Right forelimb (tissue), 1 donor: ENCODE measurements at places on chromosomes 16 and 17.
A peak's percentile ranks its signal among the peaks of the same experiment; 100 is the strongest.

DNA sequence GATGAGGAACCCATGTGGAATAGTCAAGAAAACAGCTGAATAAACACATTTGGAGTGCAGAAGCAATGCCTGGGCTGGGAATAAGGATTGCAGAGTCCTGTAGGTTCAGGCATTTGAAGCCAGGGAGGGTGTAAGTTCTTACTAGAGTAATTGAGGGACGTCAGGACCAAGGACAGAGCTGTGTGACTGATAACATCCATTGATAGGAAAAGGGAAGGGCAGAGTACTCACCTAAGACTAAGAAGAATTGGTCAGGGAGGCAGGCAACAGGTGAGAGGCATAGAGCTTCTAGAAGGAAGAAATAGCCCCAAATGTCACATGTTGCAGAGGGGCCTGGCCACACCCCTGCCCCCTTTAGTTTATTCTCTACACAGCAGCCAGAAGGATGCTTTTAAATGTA is 79.8 kb upstream of the TMEM132E start:
- DNase-seq, result no peak

- DNase-seq, result no peak
Observed at GRCh38 chr17:34024806-34025551, 230.1 kb upstream of the CCL2 start.

DNA sequence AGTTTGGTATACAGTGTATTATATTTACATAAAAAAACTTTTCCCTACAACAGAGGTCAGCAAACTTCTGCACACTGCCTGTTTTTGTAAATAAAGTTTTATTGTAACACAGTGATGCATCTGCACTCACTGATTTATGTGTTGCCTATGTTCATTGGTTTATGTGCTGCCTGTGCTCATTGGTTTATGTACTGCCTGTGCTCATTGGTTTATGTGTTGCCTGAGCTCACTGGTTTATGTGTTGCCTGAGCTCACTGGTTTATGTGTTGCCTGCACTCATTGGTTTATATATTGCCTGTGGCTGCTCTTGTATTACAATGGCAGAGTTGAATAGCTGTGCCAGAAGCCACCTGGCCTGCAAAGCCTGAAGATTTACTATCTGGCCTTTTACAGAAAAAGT is 81.6 kb downstream of the MYH11 start:
- DNase-seq, result no peak

DNA sequence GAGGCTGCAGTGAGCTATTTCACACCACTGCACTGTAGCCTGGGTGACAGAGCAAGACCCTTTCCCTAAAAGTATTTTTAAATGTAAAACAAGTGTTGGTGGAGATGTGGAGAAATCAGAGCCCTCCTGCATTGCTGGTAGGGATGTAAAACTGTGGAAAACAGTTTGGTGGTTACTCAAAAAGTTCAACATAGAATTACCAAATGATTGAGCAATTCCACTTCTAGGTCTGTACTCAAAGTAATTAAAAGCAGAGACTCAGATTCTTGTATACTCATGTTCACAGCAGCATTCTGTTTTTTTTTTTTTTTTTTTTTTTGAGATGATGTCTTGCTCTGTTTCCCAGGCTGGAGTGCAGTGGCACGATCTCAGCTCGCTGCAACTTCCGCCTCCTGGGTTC is 141.8 kb downstream of the PITPNC1 start:
- DNase-seq, result no peak

DNA sequence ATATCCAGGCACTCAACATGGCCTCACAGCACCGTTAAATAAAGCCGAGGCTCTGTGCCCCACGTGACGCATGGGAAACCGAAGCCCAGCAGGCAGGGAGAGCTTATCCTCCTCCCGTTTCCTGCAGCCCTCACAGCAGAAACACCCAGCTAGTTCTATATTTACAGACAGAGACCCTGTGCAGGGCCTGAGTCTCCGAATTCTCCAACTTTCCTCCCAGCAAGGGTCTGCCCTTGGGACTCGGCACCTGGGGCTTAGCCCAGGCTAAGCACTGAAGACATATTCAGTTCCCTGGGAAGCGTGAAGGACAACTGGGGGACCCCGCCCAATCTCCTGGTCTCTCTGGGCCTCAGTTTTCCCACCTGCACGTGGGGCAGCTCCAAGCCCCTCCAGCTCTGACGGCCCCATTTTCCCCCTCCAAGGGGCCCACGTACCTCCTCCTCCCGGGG is 29.2 kb downstream of the TRPV3 start:
- DNase-seq, result no peak

- DNase-seq, result no peak
Observed at GRCh38 chr17:47404006-47404405, 80.3 kb downstream of the EFCAB13 start.

GRCh38 chr16:83967838-83968305 is at the start of gene NECAB2:
Gene NECAB2 (plus strand): TSS chr16:83968244. CDS start chr16:83968649, 405 bp downstream.
- DNase-seq, result no peak

DNA sequence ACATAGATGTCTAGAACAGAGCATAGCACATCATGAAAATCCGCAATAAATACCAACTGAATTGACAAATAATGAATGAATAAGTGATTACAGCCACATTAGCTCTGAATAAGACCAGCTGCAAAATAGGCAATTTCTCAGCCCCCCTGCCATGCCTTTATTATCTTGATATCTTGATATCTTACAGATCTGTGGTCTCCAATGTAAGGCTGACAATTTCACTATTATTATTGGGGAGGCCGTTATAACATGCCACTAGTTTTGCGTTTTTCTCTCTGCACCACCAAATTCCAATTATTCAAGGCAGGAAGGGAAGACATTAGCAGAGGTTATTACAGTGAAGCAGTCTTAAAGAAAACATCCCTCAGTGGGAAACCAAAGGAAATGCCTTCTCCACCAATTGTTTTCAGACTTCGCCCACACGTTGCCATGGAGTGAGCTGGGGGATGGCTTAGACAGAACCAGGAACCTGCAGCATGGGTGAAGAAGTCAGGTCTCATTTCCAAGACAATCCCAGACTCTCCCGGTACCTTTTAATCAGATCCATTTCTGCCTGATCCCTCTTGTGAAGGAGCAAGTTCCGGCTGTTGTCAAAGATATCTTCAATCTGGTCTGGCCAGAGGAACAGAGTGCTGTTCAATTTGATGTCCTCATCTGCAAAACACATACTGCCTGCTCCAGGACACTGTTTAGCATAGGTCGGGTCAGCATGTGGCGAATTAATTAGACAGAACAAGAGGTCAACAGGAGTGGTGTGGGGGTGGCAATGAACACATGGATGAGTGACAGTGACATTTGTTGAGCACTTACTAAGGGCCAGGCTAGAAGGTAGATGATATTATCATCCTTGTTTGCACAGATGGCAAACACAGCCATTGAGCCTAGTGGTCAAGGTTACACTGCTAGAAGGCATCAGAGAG is 46.4 kb downstream of the DNAH3 start:
- DNase-seq, result no peak

DNA sequence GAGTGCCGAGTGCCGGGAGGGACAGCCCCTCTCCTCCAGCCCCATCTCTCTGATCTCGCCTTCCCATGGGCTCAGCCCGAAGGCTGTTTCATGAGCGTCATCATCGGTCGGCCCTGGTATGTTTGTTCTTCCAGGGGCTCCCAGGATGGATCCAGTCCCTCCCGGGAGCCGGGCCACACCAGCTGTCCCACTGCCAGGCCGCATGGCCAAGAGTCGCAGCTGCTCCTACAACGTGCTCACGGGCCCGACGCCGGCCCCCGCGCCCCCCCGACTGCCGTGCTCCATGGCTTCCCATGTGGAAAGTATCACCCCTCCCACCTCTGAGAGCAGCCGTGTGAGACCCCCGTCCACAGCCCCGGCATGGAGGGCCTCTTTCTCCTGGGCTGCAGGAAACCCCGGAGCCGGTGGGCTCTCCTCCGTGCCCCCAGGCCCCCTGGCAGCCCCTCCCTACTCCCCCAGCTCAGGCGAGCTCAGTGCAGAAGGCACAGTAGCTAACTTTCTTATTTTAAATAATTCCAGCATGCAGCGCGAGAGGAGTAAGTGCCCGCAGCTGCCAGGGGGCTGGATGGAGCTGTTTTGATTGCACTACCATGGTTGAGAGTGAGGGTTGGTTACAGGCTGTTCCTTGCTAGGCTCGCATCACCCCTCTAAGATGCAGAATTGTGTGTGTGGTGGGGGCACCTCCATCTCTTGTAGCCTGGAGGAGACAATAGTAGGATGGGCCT is 26.6 kb upstream of the GSE1 start:
- DNase-seq, result peak; percentile 82

GRCh38 chr16:77374384-77374783 is 60.5 kb downstream of the ADAMTS18 start:
- DNase-seq, result no peak

DNA sequence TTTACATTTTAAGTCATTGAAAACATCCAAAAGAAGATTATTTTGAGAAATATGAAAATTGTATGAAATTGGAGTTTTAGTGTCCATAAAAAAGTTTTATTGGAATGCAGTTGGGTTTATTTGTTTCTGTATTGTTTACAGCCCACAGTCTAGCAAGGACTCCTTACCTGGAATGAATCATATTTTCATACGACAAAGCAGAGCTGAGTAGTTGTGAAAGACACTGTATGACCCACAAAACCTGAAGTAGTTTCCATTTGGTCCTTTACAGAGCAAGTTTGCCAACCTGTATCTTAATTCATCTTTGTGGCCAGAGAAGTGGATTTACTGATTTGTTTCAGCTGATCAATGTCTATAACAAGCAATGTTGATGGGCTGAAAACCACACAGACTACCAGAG is 10.3 kb downstream of the CCL18 start:
- DNase-seq, result no peak

- DNase-seq, result no peak
Observed at GRCh38 chr17:59409336-59410048, 78.0 kb downstream of the YPEL2 start.

- no peak for DNase-seq
Observed at GRCh38 chr16:53822936-53823529, 119.1 kb downstream of the FTO start.

DNA sequence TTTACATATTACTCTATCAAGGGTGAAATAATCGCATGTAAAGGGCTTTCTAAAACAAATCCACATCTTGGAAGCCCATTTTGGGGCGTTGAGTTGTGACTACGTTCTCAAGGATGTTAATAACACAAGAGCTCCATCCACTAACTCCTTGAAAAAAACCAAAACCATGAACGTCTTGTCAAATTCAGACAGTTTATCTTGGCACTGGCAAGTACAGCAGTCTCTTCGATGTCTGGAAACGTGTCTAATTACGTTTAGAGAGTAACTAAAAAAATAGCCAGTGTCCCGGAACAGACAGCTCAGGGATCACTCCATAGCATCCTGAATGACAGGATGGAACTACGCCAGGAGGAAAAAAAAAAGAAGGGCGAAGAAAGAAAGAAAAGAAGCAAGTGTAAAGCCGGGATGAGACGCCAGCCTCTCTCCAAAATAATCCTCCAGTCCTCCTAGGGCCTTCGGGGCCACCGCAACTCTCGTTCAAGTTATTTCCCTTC is 954 bp downstream of the MYO1D start:
- DNase-seq, result no peak

DNA sequence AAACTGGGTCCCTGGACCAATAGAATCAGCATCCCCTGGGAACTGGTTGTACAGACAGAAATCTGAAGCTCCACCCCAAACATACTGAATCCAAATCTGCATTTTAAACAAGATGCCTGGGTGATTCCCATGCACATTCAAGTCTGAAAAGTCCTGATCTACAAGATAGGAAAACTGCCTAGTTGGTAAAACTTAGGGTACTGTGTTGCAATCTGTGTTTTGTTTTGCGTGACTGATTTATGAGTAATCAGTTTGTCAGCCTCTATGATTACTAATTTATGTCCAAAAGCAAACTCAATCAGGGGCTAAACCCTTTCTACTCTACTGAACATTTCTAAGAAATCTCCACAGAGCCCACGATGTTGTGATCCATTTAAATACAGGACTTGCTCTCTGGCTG is 103.8 kb downstream of the YPEL2 start:
- DNase-seq, result no peak

- no peak for DNase-seq
Observed at GRCh38 chr17:39018267-39019134, 51.3 kb upstream of the FBXO47 start.

GRCh38 chr17:66275651-66276050 is 26.8 kb upstream of the PRKCA start:
- DNase-seq, result no peak

DNA sequence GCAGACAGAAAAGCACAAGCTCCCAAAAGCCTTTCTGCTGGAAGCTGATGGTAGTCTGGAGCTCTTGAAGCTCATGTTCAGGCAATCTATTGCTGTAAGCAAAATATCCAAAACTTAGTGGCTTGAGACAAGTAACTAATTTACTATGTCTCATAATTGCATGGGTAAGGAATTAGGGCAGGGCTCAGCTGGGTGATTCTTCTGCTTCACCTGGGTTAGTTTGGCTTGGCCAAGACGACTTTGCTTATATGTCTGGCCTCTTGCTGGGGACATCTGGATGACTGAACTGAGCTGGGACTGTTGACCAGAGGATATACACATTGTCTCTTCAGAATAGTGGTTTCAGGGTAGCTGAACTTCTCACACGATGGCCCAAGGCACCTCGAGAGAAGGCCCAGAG is 96.8 kb upstream of the WSCD1 start:
- DNase-seq, result no peak

DNA sequence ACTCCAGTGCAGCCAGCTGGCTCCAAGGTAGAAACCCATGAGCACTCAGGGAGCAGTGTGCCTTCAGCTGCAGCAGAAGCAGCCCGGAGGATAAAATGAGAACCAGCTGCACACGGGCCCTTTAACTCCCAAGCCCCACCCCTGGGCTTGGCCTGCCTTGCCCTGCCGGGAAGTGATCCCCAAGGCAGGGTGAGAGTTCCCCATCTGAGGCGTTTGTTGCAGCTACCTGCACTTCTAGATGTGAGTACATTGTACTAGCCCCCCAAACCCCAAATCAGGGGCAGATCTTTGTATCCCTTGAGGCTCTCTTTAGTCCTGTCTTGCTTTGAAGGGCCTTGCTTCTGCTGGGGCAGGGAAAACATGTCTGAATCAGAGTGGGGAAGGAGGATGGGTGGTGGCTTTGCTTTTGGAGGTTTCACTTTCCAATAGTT is at the start of gene MVP:
Gene MVP (plus strand): TSS at position 192 of the 431 bp plus-strand sequence. CDS start 10,088 bp downstream, outside the sequence.
- DNase-seq, result no peak

GRCh38 chr17:15273141-15273793 is 8.1 kb upstream of the PMP22 start:
- no peak for DNase-seq

- no peak for DNase-seq
Observed at GRCh38 chr16:5187402-5187952, 89.9 kb upstream of the EEF2KMT start.

GRCh38 chr17:68832109-68832802 is 122.9 kb downstream of the ABCA8 start:
- no peak for DNase-seq

GRCh38 chr16:65294165-65294564 is 172.3 kb upstream of the CDH11 start:
- DNase-seq, result no peak

GRCh38 chr17:75430159-75430974 is 24.9 kb upstream of the GRB2 start:
- peak; percentile 60 for DNase-seq

DNA sequence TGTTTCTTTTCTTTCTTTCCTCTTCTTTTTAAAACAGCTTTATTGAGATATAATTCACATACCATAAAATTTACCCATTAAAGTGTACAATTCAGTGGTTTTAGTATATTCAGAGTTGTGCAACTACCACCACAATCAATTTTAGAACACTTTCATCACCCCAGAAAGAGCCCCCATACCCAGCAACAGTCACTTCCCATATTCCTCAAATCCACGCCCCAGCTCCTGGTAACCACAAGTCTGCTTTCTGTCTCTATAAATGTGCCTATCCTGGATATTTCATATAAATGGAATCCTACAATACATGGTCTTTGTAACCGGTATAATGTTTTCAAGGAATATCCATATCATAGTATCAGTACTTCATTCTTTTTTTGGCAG is 19.4 kb downstream of the RARA start:
- no peak for DNase-seq

- DNase-seq, result no peak
Observed at GRCh38 chr16:62102588-62102987, 66.3 kb upstream of the CDH8 start.
